ENCODE measurements at places on chromosomes 6 and 20.
A peak's percentile ranks its signal among the peaks of the same experiment; 100 is the strongest.

- DNase-seq: no peak
Observed at GRCh38 chr20:53658973-53659372, 65.3 kb upstream of the ZNF217 start.

GRCh38 chr6:12186528-12186927, 103.6 kb upstream of the EDN1 start:
- DNase-seq: no peak

DNA sequence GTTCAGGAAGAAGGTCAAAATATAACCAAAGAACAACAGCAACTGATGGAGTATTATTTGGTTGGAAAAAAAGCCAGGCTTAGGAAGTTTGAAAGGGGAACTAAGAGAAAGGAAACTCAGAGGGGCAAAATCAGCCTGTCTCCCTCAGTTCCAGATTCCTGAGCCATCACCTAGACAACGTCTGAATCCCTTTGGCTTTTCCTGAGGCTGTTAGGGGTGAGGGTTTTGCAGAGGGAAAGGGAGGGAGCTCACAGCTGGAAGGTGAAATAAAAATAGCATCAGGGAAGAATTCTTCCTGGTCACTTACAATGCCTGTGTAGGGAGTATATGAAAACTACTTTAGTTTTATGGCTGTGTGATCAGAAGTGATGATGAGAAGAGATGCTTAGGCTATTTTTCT, 100.5 kb downstream of the SOBP start:
- DNase-seq: no peak

GRCh38 chr6:167311286-167311685, 13.6 kb upstream of the TTLL2 start:
- DNase-seq: no peak

- peak; percentile 7 for DNase-seq
Observed at GRCh38 chr20:32945710-32946221, 58.5 kb downstream of the SUN5 start.

- DNase-seq: no peak
Observed at GRCh38 chr6:128139519-128139918, 238.7 kb upstream of the THEMIS start.

DNA sequence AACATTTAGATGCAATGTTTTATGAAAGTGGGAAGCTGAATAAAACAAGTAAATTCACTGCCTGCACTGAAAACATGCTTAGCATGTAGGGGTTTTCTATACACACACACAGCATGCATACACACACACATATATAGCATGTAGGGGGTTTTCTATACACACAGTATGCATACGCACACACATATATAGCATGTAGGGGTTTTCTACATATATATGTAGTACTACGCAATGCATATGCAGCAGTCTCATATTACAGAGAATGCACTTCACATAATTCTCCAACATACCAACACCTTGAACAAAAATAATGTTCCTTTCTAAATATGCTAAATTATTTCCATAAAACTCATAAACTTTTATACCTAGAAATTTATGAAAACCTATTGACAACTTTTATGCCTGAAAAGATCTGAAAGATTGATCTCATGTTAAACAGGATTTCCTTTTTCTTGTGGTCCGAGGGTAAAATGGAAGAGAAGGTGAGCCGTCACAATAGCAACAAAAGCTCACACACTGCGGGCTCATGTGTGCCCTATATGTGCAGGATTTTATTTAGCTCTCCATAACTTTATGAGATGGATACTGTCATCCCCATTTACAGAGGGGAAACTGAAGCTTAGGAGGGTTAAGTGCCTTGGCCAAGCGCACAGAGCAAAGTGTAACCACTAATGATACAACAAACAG, 81.9 kb upstream of the TULP1 start:
- DNase-seq: no peak

GRCh38 chr6:119327810-119328209, 21.8 kb downstream of the MAN1A1 start:
- no peak for DNase-seq

DNA sequence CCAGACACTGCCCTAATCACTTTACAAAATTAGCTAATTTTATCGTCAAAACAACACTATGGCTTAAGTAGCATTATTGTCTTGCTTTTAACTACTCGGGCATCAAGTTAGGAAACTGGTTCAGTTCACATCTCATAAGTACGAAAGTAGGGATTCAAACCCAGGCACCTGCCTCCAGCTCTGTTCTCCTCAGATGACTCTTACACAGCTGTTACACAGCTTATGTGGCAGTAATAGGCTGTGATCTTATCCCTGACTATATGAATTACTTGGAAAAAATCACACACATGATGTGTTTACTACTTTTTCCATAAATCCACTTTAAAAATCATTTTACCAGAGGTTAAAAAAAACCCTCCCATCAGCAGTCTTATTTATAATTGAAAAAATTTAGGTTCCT, 389.2 kb upstream of the FLRT3 start:
- DNase-seq: no peak

GRCh38 chr6:85353012-85353411, 96.9 kb upstream of the NT5E start:
- DNase-seq: no peak

DNA sequence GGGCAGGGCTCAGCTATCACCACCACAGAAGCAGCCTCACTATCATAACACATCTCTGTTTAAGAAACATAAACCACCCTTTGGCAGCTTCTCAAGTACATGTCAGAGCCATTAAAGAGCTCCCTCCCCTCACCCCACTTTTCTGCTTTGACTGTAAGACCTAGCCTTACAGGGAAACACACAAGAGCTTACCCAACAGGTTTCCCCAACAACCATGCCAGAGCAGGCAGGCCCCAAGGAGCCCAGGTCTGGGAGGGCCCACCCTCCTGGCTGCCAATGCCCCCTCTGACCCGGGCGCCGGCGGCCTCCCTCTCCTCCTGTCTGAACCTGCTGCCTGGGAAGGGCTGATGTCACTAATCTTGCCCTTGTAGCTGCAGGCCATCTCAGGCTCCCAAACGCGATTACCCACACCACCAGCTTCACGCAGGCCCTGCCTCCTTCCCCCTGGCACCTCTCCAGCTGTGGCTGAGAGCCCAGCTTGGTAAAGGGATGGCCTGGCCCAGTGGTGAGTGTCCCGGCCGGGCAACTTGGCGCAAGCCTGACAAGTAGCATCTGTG, 402.0 kb downstream of the MAFB start:
- no peak for DNase-seq

- DNase-seq: no peak
Observed at GRCh38 chr6:22667855-22668254, 98.5 kb downstream of the HDGFL1 start.

Measured in fibroblast of skin of left quadriceps (primary cell).